ENCODE measurements at places on chromosomes 7 and 10.

- no peak for DNase-seq
Measured at GRCh38 chr10:49556723-49557122, 17.8 kb upstream of the ERCC6 start.

DNA sequence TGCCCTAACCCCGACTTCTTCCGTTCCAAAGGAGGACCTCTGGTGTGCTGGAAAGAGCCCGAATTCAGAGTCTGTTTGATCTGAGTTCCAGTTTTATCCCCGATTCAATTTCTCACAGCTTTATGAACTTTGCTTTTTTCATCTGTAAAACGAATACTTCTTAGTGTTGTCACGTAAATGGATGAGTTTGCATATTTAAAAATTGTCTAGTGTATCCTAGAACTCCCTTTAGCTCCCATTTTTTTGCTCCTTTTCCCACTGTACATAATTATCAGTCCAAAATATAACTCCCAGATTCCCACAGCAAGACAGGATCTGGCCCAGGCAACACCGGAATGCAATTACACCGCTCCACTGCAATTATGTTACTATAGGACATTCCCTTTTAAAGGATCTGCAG, 80.7 kb upstream of the ARHGAP21 start:
- DNase-seq: no peak

DNA sequence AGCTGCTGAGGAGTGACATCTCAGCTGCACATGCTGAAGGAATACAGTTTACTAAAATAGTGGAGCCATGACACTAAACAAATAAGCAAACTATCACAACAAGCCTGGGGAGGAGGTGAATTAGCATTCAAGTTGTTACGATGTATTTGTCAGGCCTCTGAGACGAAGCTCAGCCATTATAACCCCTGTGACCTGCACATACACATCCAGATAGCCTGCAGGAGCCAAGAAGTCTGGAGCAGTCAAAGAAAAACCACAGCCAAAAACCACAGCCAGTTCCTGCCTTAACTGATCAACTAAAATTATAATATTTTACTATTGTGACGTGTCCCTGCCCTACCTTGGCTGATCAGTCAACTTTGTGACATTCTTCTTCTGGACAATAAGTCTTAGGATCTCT, 68.6 kb downstream of the NSUN6 start:
- peak; percentile 77 for DNase-seq

GRCh38 chr10:105148921-105149320, 507.8 kb downstream of the SORCS3 start:
- no peak for DNase-seq

DNA sequence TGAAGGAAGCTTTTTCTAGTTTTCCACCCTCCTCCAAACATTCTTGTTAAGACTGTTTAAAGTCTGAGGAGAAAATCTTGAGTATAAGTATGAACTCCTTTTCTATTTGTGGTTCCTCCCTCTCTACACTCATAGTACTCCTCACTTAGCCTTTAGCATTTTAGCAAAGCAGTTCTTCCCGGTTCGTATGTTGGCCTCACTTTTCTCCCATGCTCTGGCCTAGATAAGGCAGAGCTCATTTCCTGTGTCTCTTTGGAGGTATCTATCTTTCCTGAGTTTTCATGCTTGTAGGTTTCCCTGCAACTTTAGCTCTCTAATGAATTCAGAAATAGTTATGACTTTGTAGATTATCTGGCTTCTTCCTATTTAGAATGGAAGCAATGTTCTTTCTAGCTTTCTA, 5.9 kb upstream of the OR2F1 start:
- DNase-seq: no peak

DNA sequence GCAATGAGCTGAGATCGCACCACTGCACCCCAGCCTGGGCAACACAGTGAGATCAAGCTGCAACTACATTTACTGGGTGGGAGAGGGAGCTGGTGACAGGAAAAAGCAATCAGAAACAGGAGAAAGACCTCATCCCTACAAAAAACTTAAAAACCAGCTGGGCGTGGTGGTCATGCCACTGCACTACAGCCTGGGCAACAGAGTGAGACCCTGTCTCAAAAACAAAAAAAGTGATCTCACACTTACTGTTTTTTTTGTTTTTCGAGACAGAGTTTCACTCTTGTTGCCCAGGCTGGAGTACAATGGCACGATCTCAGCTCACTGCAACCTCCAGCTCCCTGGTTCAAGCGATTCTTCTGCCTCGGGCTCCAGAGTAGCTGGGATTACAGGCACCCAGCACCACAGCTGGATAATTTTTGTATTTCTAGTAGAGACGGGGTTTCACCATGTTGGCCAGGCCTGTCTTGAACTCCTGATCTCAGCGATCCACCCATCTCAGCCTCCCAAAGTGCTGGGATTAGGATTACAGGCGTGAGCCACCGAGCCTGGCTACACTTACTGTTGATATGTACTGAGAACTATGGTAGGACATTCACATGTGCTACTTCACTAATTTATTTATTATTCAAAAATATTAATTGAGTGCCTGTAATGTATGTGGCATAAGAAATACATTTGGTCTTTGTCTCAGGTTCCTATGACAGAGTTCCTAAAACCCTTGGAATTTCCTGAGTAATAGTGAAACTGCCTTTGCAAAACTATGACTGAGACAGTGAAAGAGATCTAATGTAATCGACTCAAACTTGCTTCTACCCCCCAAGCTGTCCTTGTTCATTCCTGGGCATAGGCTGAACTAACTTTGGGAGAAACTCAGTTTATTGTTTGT, 27.7 kb upstream of the NRBF2 start:
- DNase-seq: no peak

GRCh38 chr10:38007551-38007950, 2.9 kb upstream of the ZNF33A start:
- no peak for DNase-seq

DNA sequence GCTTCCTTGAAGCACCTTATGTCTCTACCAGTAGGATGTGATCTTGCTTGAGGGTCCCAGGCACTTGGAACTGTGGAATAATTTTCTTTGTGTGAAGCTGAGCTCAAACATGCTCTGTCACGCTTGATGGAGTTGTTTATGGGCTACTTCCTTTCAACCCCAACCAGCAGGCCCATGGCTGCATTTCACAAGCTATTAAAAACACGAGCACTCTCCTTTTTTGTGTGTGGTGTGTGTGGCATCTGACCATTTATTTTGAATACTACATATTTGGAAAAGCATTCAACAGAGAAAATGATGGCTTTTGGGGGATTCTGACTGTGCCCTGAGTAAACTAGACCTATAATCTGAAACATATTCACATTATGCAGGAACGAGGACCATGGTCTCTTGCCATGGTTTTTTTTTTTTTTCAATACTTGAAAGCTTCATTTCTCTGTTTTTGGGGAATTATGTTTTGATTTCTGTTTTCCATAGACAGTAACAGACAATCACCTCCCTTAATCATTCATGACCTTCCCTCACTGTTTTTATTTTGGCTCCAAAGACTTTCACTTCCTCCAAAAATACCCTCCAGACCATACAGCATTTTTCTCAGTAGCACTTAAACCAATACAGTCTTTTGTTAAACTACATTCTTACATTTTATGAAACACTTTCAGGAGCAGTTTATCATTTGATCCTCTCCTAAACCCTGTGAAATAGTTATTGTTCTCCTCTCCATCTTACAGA, 233.6 kb upstream of the BMPER start:
- no peak for DNase-seq

DNA sequence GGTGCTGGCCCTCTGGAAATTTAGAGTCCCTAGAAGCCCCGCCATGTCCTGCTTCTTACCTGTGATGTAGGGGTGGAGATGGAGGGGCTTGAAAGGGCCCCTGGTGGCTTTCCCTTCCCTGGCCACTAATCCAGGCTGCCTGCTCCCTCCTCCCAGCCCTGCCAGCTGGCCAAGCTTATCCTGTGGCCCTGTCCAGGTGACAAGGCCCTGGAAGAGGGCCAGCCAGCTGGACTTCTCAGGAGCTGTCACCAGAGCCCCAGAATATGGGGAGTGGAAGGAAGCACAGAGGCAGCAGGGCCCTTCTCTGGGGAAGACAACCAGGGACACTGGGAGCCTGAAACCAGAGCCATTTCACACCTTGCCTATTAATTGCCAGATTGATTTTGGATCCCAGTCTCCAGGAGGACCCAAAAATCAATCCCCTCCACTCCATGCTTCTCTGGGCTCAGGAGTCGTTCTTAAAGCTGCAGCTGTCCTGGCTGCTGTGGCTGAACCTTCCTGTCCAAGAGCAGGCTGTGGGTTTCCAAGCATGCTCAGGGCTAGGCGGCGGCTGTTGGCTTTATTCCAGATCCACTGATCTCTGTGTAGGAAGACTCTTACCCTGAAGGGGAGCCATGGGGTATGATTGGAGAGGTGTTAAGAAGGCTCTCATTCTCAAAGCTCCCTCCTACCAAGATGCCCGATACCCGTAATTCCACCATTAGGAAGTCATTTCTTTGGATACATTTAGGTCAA, 52.6 kb upstream of the PCBD1 start:
- DNase-seq: no peak

- DNase-seq: no peak
Measured at GRCh38 chr10:120177330-120177729, 279.7 kb upstream of the PLPP4 start.

DNA sequence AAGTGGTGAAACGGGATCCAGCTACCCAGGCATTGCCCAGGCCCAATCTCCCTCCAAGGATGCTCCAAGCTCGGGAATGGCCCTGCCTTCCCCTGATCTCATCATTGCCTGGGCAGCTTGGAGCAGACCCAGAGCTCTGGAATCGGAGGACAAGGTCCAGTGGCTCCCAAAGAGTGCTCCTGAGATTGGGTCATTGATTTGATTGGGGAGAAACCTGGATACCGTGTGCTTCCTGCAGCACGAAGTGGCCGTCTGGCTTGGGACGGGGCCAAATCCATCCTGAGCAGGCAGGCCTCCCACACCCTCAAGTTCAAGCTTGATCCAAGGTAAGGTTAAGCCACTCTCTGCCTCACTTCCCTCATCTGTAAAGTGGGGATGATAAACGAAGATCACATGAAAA, 69.9 kb downstream of the OAT start:
- no peak for DNase-seq

DNA sequence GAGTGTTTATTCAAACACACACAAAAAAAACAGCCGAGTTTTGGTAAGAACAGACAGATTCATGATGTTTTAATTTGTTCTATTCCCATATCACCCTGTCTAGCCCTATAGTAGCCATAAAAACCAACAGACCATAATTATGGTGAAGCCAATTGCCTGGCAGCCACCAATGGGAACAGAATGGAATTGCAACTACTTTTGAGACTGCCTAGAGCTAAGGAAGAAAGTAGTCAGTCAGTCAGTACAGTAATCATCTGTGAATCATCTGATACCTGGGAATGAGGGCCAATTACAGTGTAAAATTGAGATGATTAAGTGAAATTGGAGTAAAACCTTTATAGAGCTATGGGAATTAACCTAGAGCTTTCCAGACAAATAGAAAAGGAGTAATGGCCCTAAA, 952.7 kb upstream of the KCND2 start:
- DNase-seq: no peak

- no peak for DNase-seq
Measured at GRCh38 chr10:78464856-78465267, 431.2 kb downstream of the RPS24 start.

DNA sequence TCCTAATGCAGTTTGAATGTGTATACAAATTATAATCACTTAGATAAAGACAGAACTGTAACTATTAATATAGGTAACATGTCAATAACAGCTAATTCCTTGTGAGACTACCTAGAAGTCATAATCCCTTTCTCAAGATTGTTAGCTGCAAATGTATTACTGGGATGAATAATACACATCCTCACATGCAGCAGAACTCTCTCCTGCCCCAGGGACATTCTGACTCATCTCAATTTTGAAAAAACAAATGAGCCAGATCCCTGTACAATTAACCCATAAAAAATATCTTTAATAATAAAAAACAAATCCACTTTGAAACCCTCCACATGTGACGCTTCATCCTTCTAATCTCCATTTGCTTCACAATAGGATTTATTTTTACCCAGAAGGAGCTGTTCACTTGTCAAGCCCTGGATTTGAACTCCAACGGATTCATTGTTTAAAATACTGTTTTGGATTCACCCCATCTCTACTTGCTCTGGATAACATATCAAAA, 428.4 kb upstream of the TEX47 start:
- no peak for DNase-seq

GRCh38 chr7:17584822-17585221, 286.4 kb downstream of the AHR start:
- no peak for DNase-seq

DNA sequence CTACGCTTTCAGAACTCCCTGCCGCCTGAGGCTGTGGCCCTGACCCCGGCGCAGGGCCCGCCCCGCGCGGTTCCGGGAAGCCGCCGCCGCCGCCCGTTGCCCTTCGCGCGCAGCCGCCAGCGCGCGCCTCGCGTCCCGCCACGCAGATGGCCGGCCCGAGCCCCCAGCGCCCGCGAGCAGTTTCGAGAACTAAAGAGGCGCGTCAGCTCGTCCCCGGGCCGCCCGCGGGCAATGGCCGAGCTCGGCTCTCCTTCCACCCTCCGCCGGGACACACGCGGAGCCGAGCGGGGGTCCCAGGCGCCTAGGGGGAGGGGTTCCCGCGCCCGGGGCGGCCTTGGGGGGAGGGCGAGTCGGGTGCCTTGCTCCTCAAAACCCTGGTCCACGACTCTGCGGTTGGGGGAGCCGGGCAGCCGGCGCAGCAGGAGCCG, 1.8 kb downstream of the HNRNPF start:
- DNase-seq: no peak

GRCh38 chr10:74022926-74023629, 25.2 kb downstream of the VCL start:
- DNase-seq: no peak

DNA sequence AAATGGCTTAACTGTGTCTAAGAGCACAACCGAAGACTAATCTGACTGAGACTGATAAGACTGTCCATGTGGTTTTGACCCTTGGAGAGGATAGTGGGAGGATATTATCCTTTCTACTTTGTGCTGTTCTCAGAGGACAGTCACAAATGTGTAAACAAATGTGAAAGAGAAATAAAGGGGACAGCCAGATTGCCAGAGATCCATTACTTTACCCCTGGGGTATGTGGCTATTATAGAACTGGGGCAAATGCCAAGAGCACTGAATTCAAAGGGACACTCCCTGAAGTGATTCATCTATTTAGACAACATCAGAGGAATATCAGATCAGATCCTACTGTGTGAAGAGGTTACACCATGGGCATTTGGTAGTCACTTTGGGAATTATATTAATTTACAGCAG, 154.7 kb downstream of the RNLS start:
- DNase-seq: no peak

DNA sequence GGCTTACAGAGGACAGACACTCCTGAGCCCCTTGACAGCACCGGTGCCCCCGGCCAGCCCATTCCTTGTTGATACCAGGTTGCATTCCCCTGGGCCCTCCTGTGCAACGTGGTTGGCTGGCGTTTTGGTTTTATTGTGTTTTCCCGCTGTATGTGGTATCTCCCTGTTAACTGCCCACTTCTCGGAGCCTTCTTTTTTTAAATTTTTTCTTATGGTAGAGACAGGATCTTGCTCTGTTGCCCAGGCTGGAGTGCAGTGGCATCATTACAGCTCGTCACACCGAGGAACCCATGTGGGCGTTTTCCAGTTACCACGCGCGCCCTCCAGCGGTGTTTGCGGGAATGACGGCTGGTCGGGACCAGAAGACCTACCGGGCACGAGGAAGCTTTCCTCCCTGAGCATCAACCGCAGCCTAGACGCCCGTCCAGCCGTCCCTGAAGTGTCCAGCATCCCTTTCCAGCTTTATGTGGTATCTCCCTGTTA, 16.9 kb upstream of the ZFAND2A start:
- DNase-seq: peak; percentile 66

- DNase-seq: no peak
Measured at GRCh38 chr7:56447864-56448693, 331.9 kb upstream of the NUPR2 start.

Data from Jurkat, Clone E6-1 (cell line).